ENCODE measurements at places on chromosomes 16 and 17. TPM values are rescaled to one million over a fixed set of nuclear protein-coding genes. Genes with fewer than 3 reads are reported as not detected.

GRCh38 chr16:79355600-79356358, 244.8 kb downstream of the MAF start:
- H3K27me3 ChIP-seq = no peaks in the 10 kb centered on the region
- H3K4me3 ChIP-seq = no peak overlapping the region
- no peaks in the 10 kb centered on the region for H3K4me1 ChIP-seq
- DNase-seq = no peak
- no peak overlapping the region for H3K27ac ChIP-seq
- H3K36me3 ChIP-seq = no peaks in the 10 kb centered on the region

The TBC1D3G gene
- total RNA-seq = not detected

- no peak overlapping the region for H3K27ac ChIP-seq
- H3K36me3 ChIP-seq = no peaks in the 10 kb centered on the region
- H3K27me3 ChIP-seq = no peaks in the 10 kb centered on the region
- no peak for DNase-seq
Observed at GRCh38 chr17:66339561-66339960, 37.1 kb downstream of the PRKCA start.

DNA sequence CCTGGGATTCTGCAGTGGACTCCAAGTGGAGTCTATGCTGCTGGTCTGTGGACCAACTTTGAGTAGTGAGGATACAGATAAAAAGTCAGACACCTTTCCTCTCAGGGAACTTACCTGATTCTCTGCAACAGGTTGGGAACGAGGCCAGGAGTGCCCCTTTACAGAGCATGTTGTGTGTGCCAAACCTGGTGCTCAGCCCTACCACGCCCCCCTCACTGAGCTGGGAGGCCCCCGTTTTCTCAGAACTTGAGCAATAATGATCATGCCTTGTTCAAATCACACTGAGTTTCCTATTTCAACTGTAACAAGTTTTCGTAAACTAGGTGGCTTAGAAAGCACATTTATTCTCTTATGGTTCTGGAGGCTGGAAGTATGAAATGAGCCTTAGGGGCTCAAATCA, 182.0 kb downstream of the COPRS start:
- H3K4me3 ChIP-seq = no peak overlapping the region
- no peak for DNase-seq
- no peaks in the 10 kb centered on the region for H3K36me3 ChIP-seq

The PIMREG gene
- 10.6 TPM for total RNA-seq

- H3K4me3 ChIP-seq = no peak overlapping the region
- no peak overlapping the region for H3K27ac ChIP-seq
Observed at GRCh38 chr16:88685156-88686061, 898 bp downstream of the SNAI3 start.
